ENCODE measurements at places on chromosomes 5 and 9.

- DNase-seq, result no peak
These were observed 4.3 kb downstream of the LCP2 start for GRCh38 chr5:170293273-170293672.

DNA sequence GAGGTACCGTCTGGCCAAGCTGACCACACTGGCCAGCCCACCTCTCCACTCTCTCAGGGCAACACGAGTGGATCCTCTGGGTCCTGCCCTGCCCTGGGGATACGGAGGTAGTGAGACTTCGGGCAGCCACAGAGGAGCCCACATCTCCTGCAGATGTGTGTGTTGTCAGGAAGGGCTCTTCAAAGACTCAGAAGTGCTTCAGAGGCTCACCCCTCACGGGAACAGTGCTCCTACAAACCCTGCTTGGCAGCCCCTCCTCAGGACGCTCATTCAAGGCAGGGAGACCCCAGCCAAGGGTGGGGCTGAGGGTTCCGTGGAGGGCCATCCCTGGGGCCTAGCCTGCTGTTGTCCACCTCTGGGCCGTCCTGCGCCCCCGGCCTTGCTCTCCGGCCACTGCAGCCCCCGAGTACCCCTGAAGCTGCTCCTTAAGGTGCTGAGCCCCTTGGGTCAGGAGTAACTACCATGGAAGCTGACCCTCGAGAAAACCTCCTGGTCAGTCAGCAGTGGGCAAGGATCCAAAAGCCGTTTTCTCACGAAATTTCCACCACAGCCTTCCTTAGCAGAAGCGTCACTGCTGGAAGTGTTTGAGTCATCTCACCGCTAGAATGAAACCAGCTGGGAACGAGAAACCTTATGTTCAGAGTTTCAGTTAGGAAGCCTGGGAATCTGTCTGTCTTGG, 23.2 kb upstream of the LRRC14B start:
- peak; percentile 92 for DNase-seq

DNA sequence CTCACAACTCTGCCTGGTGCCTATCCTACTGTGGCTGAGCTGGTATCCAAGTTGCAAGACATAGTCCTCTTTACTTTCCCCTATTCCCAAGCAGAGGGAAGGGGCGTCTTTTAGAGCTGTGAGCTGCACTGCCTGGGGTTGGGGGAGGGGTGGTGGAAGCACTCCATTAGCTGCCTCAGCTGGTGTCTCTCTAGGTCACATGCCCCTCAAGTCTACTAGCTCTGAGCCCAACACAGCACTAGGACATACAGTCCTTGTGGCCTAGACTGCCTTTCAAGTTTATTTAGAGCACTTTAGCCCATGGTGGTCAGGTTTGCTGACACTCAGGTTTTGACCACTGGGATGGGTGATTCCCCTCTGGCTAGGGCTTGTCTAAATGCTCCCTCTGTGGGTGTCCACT, 54.7 kb downstream of the SREK1 start:
- DNase-seq, result no peak

- DNase-seq, result no peak
These were observed 268.6 kb downstream of the FER start for GRCh38 chr5:109016300-109016699.

GRCh38 chr5:91301106-91301846, 81.8 kb downstream of the ARRDC3 start:
- DNase-seq, result no peak

DNA sequence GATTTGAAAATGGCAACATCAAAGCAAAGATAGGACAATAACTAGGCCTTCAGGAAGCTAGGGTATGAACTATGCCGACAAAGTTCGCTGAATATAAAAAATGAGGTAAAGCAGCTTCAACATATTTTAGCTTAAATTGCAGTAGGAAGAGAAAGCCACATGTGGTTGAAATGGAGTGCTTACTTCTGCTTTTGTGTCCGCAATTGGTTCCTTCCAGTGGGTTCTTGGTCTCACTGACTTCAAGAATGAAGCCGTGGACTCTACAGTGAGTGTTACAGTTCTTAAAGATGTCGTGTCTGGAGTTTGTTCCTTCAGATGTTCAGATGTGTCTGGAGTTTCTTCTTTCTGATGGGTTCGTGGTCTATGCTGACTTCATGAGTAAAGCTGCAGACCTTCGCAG, 95.2 kb downstream of the APTX start:
- no peak for DNase-seq

GRCh38 chr5:112584781-112585180, 152.9 kb upstream of the APC start:
- no peak for DNase-seq

GRCh38 chr9:134641173-134641989, at the start of gene COL5A1:
Gene COL5A1 (plus strand): TSS chr9:134641803. CDS start chr9:134642188, 385 bp downstream.
- DNase-seq, result peak; percentile 64

- peak; percentile 31 for DNase-seq
These were observed 69.5 kb upstream of the RAD23B start for GRCh38 chr9:107213561-107214028.

- DNase-seq, result no peak
These were observed 268.6 kb downstream of the SEC61B start for GRCh38 chr9:99490729-99491128.

DNA sequence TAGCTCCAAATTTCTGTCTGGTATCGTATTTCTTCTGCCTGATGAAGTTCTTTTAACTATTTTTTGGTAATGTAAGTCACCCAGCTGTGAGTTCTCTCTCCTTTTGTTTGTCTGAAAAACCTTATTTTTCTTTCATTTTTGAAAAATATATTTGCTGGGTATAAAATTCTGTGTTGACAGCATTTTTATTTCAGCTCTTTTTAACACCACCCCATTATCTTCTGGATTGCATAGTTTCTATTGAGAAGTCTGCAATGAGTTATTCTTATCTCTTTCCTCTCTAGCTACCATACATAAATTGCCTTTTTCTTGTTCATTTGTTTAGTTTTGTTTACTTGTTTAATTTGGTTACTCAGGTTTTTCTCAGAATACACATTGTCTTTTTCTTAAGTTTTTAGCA, 109.1 kb downstream of the NSG2 start:
- no peak for DNase-seq

DNA sequence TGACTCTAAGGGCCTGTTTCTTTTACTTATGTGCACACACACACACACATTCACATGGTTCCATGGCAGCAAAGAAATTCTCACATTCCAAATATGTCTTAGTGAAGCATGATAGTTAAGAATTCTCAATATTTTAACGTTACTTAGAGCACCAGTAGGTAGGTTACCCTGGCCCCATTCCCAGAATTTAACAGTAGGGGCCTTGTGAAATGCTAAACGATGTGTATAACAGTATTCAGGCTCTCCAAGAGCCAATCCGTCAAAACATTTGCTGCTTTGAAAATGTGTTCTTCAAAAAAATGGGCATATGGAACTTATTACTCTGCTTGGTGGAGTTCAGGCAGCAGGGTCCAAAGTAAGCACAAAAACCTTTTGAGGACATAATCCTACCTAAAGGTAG, 93.7 kb upstream of the DAB2 start:
- DNase-seq, result peak; percentile 68

DNA sequence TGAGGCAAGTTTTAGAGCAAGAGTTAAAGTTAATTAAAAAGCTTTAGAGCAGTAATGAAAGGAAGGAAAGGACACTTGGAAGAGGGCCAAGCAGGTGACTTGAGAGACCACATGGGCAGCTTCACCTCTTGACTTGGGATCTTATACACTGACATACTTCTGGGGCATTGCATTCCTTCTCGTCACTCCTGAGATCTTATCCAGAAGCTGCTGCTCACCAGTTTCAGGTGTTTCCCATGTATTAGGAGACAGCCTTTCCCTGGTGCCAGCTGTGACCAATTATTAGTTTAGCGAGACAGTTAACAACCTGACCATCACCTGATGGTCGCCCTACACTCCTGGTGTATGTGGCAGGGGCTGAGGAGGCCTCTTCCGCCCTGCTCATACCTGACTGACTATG, 382.1 kb downstream of the KDM4C start:
- DNase-seq, result no peak

DNA sequence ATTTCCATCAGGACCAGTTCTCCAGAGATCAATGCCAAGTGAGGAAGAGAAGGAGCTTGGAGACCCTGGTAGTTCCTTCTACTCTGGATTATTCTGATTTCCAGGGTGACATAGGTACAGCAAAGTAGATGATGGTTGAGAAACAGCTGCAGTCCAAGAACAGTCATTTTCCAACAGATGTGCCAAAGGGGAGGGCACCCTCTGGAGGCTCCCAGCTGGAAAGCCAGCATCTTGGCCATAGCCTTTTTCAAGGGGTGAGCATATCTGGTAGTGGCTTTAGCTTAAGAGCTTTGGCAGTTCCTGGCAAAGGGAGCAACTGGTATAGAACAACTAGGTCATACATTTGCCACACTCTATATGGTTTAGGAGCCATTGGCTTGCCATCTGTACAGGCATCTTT, 492.7 kb downstream of the RASEF start:
- no peak for DNase-seq

DNA sequence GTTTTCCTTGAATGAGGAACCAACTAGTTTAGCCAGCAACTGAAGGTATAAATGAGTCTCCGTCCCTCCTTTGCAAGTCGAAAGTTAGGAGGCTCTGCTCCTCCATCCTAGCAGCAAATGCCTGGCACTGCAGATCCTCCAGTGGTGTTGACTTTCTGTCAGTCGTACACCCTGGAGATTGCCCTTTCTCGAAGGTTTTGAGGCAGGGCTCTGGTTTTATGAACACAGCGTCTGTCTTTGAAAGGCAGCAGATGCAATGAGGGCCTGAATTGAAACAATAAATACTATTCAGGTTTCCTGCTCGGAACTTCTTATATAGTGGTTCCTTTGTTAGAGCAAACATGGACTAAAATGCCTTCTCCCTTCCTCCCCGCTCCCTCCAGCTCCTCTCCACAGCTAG, 284.0 kb downstream of the TMEM38B start:
- DNase-seq, result no peak

DNA sequence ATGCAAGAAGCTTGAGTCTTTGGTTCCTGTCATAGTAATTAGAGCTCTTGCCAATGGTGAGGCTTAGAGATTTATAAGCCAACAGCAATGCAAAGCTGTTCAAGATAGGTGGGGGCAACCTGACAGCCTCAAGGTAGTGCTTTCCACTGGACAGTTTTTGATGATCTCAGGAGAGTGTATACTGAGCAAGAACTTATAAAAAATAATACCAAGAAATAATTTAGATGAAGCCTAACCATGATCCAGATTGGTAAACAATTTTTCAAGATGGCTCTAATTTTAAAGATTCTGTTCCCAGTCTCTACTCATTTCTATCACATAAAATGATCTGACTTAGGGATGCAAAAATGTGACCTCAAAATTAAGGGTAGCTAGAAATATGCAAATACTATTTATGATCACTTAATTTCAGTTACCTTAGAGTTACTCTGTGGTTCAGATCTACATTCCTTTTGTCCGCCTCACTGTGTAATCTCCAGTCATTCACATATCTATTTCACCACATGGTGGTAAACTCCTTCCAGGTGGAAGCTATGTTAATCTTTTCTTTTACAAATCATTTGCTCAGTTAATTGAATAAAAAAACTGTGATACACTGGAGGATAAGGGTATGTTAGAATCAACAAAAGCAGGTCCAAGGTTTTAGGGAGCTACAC, 1228.0 kb upstream of the C9orf72 start:
- DNase-seq, result no peak

- no peak for DNase-seq
These were observed 390.4 kb downstream of the ARHGEF28 start for GRCh38 chr5:74016373-74016772.

DNA sequence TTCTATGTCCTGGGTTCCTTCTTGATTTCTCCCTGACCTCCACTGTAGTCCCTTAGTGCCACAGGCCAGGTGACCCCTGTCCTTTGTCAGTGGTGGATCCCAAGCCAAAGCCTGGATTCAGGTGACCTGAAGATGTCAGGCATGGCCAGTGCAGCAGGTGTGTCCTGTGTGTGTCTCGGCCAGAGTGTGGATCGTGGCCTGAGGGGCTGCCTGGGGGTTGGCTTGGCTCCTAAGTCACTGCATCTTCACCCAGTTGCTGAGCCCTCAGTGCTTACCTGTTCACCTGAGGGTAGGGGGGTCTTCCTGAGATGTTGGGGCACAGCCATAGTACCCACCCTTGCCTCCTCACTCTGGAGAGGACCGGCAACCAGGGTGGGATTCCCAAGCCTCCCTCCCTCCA, 61.8 kb upstream of the PITX1 start:
- DNase-seq, result no peak

DNA sequence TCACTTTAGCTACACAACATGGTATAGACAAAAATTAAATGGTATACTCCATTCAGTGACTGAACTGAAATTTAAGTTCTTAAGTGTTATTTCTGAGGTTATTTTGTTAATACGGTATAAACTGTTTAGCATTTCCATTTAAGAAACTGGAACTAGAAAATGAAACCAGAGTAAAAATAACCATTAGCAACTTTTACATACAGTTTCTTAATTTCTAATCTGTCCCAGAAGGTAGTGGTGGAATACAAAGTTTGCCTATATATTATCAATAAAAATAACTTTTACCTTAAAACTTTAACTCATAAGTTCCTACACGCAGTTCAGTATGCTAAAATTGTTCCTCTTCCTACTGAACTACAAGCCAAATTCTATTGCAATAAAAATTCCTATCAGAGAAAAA, 10.3 kb downstream of the GOLPH3 start:
- DNase-seq, result no peak

DNA sequence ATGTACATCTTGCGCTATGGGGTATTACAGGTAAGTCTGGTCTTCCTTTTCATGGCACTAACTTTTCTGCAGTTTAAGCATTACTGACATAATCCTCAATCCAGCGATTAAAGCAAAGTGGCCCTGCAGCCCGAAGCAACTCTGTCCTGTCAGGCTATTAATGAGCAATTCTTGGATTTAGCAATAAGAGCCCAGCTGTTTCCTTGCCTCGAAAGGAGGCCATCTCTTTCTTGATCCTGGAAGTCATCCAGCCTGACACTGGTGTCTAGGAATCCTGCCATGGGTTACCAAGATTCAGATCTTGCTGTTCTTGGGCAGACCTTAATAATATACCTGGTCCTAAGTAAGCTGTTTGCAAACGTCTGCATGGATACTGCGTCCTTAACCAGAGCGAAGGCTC, 102.0 kb downstream of the RFK start:
- no peak for DNase-seq

GRCh38 chr5:98106116-98107031, 667.1 kb upstream of the RGMB start:
- no peak for DNase-seq

DNA sequence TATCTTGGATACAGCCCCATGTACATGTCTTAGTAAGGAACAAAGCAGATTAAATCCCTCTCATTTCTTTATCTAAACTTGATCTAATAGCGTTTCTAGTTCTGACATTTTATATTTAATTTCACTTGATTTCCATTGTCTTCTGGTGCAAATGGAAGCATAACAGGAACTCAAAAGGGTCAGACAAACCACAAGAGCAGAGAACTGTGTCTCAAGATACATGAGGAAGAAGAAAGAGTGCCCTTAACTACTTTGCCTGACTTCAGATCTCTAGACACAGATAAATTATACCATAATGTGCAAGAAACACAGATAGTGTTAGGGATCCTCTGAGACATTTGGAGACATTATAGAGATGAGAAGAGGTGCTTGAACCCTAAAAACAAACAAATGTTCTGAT, 20.7 kb upstream of the STX17 start:
- no peak for DNase-seq

GRCh38 chr5:90226433-90227099, 183.0 kb downstream of the CETN3 start:
- no peak for DNase-seq
